ENCODE measurements at places on chromosomes 6 and 20. TPM values are rescaled to one million over a fixed set of nuclear protein-coding genes. Genes with fewer than 3 reads are reported as not detected.

ADGRF1 gene
- total RNA-seq, result 7.4 TPM

DNA sequence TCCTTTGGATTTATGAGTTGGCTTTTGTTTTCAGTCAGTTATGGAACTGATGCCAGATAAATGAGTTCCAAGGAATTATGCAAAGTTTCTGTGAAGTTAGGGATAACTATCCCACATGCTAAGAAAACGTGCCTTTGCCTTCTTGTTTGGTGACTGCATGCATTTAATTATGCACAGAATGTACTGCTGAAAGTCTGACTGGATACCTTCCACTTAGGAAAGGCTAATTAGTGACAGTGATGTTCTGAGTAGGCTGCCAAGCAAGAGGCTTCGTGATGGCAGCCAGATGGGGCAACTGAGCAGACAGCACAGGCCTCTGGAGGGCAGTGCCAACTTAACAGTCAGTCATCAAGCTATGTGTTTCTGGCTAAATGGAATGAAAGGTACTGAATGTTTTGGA lies 289.9 kb downstream of the CD109 start:
- H3K4me1 ChIP-seq, result no peaks in the 10 kb centered on the region
- no peaks in the 10 kb centered on the region for H3K27me3 ChIP-seq
- DNase-seq, result no peak
- H3K4me3 ChIP-seq, result no peak overlapping the region
- H3K27ac ChIP-seq, result no peak overlapping the region

GRCh38 chr6:154266560-154267099 lies 90.0 kb downstream of the IPCEF1 start:
- no peaks in the 10 kb centered on the region for H3K36me3 ChIP-seq
- DNase-seq, result no peak
- no peaks in the 10 kb centered on the region for H3K4me1 ChIP-seq
- H3K4me3 ChIP-seq, result no peak overlapping the region
- no peaks in the 10 kb centered on the region for H3K27me3 ChIP-seq

- H3K4me3 ChIP-seq, result no peak overlapping the region
- no peaks in the 10 kb centered on the region for H3K27me3 ChIP-seq
- no peaks in the 10 kb centered on the region for H3K4me1 ChIP-seq
- DNase-seq, result peak; percentile 62
- H3K27ac ChIP-seq, result no peak overlapping the region
- no peaks in the 10 kb centered on the region for H3K36me3 ChIP-seq
Measured at GRCh38 chr20:19661717-19662636, 96.1 kb upstream of the RIN2 start.

LAMA4 gene
- 10.0 TPM for total RNA-seq

GRCh38 chr20:5923493-5923892 lies 26.8 kb downstream of the TRMT6 start:
- no peaks in the 10 kb centered on the region for H3K27me3 ChIP-seq
- H3K36me3 ChIP-seq, result no peaks in the 10 kb centered on the region
- no peak overlapping the region for H3K27ac ChIP-seq
- H3K4me3 ChIP-seq, result no peak overlapping the region
- no peaks in the 10 kb centered on the region for H3K4me1 ChIP-seq

CST3 gene
- 834 TPM for total RNA-seq

Measured in Peyer's patch (tissue), 4 donors.